ENCODE measurements at places on chromosomes 7 and 10.

GRCh38 chr7:461453-462172 is 58.0 kb downstream of the PDGFA start:
- no peak for DNase-seq

GRCh38 chr7:32048970-32049491 is 21.2 kb downstream of the PDE1C start:
- DNase-seq = no peak

- DNase-seq = no peak
These were observed 40.6 kb upstream of the ZEB1 start for GRCh38 chr10:31278279-31278941.

GRCh38 chr7:56127241-56127975 is 11.2 kb upstream of the NUPR2 start:
- no peak for DNase-seq

GRCh38 chr10:635088-635861 is 54.2 kb downstream of the DIP2C start:
- DNase-seq = no peak

- no peak for DNase-seq
These were observed 30.2 kb upstream of the EZH2 start for GRCh38 chr7:148914208-148914777.

DNA sequence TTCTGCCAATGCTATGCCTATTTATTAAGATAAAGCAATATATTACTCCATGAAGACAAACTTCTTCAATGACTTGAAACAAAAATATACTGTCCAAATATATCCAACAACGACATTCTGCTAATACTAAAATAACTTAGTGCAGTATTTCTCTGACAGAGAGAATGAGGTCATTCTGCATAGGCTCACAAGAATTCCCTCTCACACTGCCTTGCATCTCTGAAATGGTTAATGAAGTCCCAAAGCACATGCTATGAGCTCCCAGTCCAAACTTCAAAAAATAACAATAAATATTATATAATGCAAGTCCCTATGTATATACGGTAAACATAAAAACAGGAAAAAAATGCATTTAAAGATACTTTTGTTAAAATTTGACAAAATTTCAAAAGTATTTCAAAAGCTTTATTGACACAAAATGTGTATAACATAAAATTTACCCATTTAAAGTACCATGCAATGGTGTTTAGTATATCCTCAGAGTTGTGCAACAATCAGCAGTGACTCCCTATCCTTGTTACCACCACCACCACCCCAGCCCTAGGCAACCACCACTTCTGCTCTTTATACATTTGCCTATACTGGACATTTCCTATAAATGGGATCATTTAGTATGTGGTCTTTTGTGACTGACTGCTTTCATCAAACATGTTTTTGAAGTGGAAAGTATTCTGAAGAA is 27.6 kb downstream of the CHCHD3 start:
- DNase-seq = no peak

GRCh38 chr10:110380293-110380692 is 75.6 kb upstream of the SMNDC1 start:
- no peak for DNase-seq

Measured in AG08395 (cell line).